ENCODE measurements at places on chromosomes 7 and 10. TPM values are rescaled to one million over a fixed set of nuclear protein-coding genes. Genes with fewer than 3 reads are reported as not detected.

DNA sequence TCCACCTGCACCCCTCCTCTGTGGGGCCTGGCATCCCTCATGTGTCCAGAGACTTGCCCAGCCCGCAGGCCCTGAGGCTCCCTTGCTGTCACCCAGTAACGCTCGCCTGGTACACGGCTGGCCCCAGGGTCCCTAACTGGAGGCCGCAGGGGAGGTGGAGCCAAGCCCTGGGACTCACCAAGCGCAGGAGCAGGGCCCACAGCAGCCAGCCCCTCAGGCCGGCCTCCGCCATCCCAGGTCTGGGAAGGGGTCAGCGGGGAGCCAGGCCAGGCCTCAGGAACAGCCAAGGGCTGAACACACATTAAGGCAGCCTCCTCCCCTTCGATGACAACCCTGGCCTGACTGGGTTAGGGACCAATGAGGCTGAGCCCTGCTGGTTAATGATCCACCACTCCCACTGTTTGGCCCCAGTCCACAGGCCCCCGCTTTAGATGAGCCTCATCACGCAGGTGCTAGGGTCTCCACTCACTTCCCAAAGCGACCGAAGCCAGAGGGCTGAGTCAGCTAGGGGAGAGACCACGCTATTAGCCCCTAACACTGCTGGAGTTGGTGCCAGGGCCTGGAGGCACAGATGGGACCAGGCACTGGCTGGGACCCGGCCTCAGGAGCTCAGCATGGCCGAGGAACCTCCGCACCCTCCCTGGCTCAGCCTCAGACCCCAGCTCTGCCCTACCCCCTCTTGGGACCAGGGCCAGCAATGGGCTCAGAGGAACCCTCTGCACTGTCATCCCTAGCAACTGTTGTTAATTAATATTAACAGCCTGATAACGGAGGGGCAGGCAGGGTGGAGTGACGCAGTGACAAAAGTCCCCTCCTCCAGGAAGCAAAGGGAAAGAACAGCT, at the start of gene NPC1L1:
Gene NPC1L1 (minus strand): TSS at position 303 of the 842 bp plus-strand sequence. CDS start 71 bp downstream, at position 232.
- H3K4me1 ChIP-seq, result no peaks in the 10 kb centered on the region
- DNase-seq, result no peak
- H3K4me3 ChIP-seq, result no peak within 1 kb of the TSS

DNA sequence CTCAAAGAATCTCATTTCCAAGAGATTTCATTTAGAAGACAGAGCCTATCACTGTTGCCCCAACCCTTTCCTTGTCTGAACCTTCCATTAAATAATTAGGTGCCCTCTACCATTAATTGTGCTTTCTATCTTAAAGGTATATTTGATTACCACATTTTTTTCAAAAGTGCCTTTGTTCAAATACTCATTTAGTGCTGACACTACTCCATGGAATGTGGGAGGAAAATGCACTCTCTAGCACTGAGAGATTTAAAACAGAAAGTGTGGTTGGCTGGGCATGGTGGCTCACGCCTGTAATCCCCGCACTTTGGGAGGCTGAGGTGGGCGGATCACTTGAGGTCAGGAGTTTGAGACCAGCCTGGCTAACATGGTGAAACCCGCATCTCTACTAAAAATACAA, 119.8 kb downstream of the CACNA2D1 start:
- H3K4me1 ChIP-seq, result no peaks in the 10 kb centered on the region
- no peaks in the 10 kb centered on the region for H3K27me3 ChIP-seq
- no peak overlapping the region for H3K4me3 ChIP-seq

- no peak for DNase-seq
- no peaks in the 10 kb centered on the region for H3K27me3 ChIP-seq
- H3K4me3 ChIP-seq, result no peak overlapping the region
- no peaks in the 10 kb centered on the region for H3K36me3 ChIP-seq
Measured at GRCh38 chr10:44660271-44660670, 250.9 kb upstream of the TMEM72 start.

- no peaks in the 10 kb centered on the region for H3K36me3 ChIP-seq
- no peak within 1 kb of the TSS for H3K4me3 ChIP-seq
- no peaks in the 10 kb centered on the region for H3K27me3 ChIP-seq
- no peak within 1 kb of the TSS for H3K27ac ChIP-seq
- no peak for DNase-seq
Measured at GRCh38 chr7:123655614-123656013, at the start of gene LMOD2. TSS of gene LMOD2 (plus strand) at chr7:123655866. CDS start at chr7:123655964, 98 bp downstream.

DNA sequence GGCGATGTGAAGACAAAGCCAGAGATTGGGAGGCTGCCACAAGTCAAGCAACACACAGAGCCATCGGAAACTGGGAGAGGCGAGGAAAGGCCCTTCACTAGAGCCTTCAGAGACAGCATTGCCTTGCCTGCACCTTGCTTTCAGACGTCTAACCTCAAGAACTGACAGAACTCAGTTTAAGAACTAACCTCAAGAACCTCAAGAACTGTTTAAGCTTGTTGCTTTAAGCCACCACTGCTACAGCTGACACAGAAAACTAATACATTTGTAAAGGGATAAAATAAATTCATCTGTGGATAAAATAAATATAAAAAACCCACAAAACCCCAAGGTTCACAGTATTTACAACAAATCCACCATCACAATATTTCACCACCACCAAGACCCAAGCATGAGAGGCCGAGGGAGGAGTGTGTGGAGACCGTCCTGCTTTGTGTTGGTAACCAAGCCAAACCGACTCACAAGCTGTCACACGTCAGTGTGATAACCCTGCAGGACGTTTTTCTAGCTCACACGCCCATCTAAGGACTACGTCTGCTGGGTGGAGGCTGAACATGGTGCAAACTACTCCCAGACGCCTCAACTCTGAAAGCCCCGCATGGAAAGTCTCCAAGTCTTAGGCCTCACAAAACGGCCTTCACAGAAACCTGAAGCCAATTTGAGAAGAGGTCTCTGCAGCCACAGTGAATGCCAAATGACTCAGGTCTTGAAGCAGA, 116.8 kb downstream of the ABLIM1 start:
- no peaks in the 10 kb centered on the region for H3K27me3 ChIP-seq
- H3K36me3 ChIP-seq, result no peaks in the 10 kb centered on the region
- H3K27ac ChIP-seq, result peak overlapping the region; percentile 75
- peak; percentile 51 for DNase-seq
- no peaks in the 10 kb centered on the region for H3K4me1 ChIP-seq

DNA sequence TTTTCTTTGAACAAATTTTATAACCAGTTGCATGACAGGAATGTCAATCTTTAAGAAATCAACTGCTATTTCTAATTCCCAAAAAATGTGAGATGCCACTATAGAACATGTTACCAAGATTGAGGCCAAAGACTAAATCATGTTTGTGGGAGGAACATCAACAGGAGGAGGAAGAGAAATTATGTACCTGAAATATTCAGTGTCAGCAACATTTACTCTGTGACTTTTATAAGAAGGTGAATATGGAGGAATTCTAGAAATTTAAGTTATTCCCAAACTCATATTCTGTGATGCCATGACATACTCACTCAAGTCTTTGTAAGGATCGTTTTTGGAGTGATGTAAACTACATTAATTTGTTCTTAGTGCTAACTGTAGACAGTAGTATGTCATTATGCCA, 408.4 kb downstream of the SH2D4B start:
- no peak for DNase-seq
- no peaks in the 10 kb centered on the region for H3K27me3 ChIP-seq
- H3K36me3 ChIP-seq, result no peaks in the 10 kb centered on the region
- H3K4me3 ChIP-seq, result no peak overlapping the region
- H3K4me1 ChIP-seq, result no peaks in the 10 kb centered on the region

DNA sequence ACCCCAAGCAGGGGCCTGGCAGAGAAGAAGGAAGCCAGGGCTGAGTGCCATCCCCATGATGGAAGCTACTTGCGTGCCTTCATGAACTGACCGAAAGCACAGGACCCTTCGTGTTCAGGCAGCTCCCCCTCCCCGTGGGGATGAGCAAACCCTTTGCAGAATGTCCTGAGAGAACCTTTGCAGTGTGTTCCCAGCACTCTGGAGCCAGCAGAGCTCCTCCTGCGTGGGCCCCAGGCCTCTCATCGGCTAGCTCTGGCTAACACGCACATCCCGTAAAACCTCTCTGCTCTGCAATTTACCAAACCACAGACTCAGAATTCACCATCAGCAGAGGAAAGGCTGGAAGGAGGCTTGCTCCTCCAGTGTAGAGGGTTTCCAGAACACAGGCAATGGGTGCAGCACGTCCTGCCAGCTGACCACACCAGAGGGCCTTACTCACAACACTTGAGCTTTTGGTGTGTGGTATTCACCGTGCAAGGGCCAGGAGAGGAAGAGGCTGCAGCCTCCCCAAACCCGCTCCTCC, 3.1 kb downstream of the SH3PXD2A start:
- no peaks in the 10 kb centered on the region for H3K27me3 ChIP-seq
- H3K4me3 ChIP-seq, result no peak overlapping the region
- no peak overlapping the region for H3K27ac ChIP-seq
- no peak for DNase-seq
- H3K36me3 ChIP-seq, result no peaks in the 10 kb centered on the region

The PLPP4 gene
- not detected for total RNA-seq

DNA sequence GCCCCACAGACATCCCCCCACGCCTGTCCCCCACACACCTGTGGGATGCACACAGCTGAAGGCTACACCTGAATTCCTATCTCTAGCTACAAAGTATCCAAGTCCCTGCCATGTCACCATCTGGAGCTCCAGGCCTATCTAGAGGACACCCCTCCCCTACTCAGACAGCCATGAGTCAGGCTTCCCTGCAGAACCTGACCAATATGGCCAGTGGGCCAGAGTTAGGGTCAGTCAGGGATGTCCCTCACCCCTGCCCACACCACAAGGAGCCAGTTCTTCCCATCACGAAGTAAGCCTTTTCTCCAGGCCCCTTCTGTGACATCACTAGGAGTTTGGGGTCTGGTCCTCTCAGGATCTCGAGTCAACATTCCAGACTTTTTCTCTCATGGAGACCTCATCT, 10.6 kb upstream of the SLC18A3 start:
- DNase-seq, result no peak
- H3K36me3 ChIP-seq, result no peaks in the 10 kb centered on the region
- no peak overlapping the region for H3K4me3 ChIP-seq
- peaks cover 40% of the 10 kb centered on the region for H3K27me3 ChIP-seq

GRCh38 chr7:152383341-152384234, 52.2 kb downstream of the KMT2C start:
- H3K4me1 ChIP-seq, result no peaks in the 10 kb centered on the region
- DNase-seq, result no peak
- no peaks in the 10 kb centered on the region for H3K27me3 ChIP-seq
- no peaks in the 10 kb centered on the region for H3K36me3 ChIP-seq
- no peak overlapping the region for H3K4me3 ChIP-seq

DNA sequence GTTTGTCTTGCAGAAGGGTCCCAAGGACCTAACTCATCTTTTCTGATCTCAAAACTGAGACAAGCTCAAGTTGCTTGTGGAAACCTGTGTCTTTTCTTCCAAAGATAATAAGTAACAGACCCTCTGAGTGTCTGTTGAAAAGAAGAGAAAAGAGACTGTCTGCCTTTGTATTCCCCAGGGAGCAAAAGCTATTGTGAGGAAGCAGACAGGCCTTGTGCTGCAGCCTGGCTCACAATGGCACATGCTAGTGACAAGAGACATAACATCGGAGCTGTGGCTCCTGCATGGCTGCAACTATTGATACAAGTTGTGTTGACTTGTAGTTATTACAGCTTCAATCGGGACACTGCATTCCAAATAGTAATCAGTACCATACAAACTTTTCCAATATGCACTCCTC, 202.9 kb downstream of the DKK1 start:
- no peak for DNase-seq
- no peak overlapping the region for H3K4me3 ChIP-seq
- no peak overlapping the region for H3K27ac ChIP-seq
- H3K27me3 ChIP-seq, result no peaks in the 10 kb centered on the region
- no peaks in the 10 kb centered on the region for H3K36me3 ChIP-seq

The GIMAP8 gene
- total RNA-seq, result 11.5 TPM

DNA sequence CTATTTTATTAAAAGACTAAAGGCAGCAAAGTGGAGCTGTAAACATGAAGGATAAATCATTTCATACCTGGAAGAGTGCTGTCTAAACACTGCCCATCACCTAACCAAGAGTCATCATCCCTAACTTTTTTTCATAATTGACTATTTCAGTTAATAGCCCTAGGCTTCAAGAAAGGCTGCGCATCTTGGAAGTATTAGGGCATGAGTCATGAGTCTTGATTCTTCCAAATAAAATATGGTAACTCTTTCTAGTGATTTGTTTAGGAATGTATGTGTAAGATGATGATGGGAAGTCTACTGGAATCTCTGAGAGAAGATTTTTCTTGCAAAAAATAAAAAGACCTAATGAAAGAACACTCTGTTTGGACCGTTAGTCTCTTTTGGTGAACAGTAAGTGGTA, 207.7 kb upstream of the AHR start:
- H3K4me3 ChIP-seq, result no peak overlapping the region
- no peaks in the 10 kb centered on the region for H3K4me1 ChIP-seq
- H3K36me3 ChIP-seq, result no peaks in the 10 kb centered on the region
- no peaks in the 10 kb centered on the region for H3K27me3 ChIP-seq
- no peak overlapping the region for H3K27ac ChIP-seq
- DNase-seq, result no peak

DNA sequence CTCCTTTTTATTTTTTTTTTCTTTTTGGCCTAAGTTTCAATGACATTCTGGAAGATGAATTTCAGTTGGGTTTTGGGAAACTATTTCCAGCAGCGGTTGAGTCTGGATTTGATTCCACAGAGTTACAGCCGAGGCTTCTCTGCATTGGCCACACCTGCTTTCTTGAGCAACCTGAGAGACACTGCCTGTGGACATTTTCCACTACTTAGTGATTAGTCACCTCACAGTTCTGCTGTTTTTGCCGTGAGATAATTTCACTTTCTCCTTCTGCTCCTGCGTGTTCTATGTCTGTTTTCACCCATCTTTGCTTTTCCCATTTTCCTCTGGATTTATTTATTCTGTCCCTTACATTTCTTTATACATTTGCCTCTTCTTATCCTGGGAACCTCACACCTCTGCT, 243.0 kb downstream of the BICC1 start:
- peak overlapping the region; percentile 8 for H3K4me3 ChIP-seq
- H3K27ac ChIP-seq, result peak overlapping the region; percentile 87
- no peaks in the 10 kb centered on the region for H3K36me3 ChIP-seq

The MALRD1 gene
- 8.6 TPM for total RNA-seq
